ENCODE measurements at places on chromosomes 12 and 14.

- DNase-seq = no peak
Observed at GRCh38 chr12:107967170-107967569, 161.9 kb upstream of the WSCD2 start.

DNA sequence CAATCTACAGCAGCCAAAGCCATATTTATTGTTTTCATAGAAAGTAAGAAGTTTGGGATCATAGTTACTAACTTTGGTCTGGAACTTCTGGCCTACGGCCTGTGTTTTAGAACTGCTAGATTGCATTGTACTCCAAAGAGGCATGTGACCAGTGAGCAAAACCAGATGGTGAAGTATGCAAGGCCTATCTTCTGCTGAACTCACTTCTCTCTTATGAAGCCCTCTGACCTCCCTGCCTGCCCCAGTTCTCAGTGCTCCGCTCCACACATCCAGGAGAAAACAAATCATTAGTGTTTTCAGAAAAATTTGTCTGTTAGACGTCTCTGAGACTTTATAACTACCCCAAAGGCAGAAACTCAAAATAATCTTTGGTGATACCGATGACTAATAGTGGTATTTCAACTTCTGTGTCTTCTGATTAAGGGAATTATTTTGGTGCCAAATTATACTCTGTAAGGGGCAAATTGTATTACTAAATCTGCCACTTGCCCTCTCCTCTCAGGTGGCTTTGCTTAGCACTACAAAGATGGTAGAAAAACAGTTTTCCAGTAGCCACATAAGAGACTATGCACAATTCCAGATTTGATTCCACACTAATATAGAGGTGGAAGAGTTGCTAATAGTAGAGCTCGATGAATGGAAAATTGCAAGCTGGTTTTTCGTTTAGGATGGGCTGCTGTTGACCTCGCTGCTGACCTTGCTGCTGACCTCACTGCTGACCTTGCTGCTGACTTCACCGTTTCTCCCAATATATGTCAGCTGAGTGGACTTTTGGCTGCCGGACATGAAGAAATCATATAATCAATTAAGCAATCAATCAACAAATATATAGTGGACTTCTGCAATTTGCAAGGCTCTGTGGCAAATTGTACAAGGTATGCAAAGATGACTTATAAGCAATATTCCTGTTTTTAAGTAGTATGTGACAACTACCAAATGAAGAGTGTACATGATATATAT, 147.5 kb downstream of the KITLG start:
- DNase-seq = no peak

DNA sequence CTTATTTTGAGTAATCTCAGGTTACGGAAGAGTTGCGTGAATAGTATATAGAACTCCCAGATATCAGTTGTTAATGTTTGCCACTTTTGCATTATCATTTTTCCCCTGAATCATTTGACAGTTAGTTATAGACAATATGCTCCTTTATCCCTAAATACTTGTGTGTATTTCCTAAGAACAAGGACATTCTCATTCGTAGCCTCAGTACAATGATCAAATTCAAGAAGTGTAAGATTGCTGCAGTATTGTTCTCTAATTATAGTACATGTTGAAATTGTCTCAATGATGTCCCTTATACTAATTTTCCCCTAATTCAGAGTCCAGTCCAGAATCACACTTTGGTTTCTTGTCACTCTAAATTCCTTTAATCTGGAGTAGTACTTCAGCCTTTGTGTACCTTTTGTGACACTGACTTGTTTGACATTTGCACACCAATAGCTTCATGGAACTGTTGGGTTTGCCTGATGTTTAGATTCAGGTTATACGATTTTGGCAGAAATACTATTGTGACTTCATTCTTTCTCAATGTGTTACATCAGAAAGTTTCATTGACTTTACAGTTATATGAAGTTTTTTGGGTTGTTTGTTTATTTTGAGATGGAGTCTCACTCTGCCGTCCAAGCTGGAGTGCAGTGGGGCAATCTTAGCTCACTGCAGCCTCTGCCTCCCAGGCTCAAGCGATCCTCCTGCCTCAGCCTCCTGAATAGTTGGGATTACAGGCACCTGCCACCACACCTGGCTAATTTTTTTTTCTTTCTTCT, 13.1 kb downstream of the DYNC1H1 start:
- no peak for DNase-seq

DNA sequence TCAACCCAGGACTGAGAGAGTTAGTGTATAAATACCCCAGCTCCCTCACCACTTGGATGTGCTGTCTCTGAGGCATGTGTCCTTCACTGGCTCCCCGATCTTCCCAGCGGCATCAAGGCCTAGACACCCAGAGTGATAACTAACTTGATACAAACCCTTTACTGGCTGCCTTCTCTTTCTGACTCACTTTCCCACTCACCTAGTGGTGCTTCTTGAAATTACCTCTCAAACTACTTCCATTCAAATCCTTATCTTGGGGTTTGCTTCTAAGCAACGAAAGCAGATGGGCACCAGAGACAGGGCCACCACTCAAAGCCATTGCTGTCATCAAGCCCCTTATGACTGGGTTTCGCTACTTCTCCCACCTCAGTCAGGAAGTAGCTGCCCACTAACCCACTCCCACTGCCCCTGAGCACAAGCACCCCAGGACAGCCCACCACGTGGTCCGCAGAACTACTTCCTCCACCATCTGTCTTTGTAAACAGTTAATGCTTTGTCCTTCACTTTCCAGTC, 17.2 kb downstream of the ZFP36L1 start:
- no peak for DNase-seq

GRCh38 chr12:66044731-66045130, 85.8 kb downstream of the LLPH start:
- no peak for DNase-seq

DNA sequence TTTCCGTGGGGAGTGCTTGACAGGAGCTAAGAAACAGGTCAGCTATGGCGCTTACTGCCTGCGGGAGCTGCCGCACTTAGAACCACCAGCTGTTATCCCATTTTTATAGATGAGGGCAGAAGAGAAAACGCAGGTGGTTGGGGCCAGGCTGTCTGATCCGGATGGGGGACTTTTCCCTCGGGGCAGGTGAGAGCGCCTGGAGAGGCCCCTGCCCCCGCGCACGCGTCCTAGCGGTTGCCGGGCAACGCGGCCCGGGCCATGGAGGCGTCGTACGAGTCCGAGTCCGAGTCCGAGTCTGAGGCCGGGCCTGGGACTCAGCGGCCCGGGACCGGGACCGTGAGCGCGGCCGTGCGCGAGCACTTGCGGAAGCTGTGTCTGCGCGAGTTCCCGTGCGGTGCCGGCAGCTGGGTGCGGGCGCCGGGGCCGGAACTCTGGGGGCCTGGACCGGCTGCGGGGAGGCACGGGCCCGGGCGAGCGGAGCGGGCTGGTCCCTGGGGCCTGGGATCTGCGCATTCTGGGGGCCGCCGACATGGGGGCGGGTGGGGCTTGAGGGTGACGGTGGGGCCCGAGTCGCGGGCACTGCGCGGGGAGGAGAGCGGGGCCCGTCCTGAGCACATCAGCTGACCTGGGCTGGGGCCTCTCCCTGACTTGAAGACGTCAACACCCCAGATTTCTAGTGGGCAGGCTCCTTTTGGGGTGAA, at the start of gene LRRC43:
Gene LRRC43 (plus strand): TSS at position 237 of the 701 bp plus-strand sequence. CDS start 22 bp downstream, at position 259.
- DNase-seq = peak; percentile 22

DNA sequence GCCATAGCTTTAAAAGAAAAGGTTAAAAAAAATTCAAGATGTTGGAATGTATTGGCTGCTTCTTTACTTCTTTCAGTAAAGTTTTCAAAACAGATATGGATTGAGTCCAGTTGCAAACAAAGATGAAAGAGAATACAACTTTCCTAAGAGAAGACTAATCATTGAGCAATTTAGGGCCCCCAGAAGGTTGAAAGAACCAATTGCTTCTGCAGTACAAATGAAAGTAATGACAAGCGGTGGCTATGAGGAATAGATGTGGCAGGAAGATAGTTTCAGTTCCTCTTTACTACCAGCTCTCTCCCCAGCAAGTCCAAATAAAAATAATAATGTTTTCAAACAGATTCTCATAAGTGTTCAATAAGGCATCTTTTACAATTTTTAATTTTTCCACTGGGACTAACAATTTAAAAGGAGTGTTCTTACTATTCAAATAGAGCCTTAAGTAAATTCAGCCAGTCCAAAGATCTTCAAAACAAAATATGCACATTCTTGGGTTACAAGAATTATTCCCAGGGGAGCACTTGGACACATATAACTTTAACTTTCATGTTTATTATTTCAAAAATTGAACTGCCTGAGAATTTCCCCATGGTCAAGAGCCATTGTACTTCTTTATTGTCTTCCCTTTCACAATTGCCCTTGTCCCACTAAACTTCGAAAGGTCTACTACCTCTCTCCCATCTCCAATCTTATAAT, 62.3 kb upstream of the PPP1R12A start:
- no peak for DNase-seq

DNA sequence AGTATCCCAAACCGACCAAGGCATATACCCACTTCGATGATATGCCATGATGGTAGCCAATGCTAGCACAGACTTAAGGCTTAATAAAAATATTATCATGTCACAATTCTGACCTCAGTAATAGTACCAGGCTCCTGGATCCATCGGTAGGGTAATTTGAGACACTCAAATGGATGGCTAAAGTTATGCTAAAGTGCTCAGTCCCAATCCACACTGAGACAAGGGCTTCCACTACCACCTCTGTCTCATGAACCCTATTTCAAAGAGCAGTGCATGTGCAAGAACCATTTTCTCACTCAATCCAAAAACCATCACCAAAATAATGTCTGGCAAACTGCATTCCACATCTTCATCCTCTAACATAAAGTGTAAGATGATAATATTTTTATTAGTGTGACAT, 122.4 kb upstream of the KRR1 start:
- no peak for DNase-seq

DNA sequence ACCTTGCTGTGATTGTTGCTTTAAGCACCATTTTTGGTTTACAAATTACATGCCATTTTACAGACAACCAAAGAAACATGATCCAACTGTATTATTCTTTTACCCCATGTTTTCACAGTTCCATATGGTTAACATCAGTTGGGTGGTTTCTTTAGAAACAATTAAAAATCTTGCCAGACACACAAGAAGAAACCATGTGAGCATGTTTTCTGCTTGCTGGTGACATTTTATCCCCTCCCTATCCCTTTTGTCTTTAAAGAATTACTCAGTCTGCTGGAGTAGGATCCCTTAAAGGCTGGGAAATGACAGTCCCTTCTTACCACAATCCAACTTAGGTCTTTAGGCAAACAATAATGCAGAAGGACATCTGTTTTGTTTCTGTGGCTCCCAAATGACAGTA, 121.8 kb upstream of the PLXNC1 start:
- no peak for DNase-seq

DNA sequence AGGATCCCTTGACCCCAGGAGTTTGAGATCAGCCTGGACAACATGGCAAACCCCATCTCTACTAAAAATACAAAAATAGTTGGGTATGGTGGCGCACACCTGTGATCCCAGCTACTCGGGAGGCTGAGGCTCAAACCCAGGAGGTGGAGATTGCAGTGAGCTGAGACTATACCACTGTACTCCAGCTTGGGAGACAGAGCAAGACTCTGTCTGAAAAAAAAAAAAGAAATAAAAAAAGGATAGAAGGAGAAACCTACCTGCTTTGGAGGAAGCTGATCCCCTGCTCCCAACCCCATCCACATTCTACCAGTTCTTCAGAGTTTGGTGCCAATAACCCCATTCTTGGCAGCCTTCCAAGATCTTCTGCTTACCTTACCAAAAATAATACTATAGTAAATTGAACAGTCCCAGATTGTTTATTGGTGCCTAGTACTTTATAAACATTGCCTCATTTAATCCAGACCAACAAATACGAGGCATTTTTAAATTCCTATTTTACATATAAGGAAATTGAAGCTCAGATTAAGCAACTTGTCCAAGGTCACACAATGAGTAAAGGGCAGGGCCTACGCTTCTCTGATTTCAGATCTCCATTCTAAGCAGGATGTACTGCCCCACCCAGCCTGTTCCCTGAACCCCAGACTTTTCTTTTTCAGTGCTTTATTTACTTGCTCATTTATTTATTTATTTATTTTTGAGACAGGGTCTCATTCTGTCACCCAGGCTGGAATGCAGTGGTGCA, 33.2 kb upstream of the FAM222A start:
- DNase-seq = no peak

DNA sequence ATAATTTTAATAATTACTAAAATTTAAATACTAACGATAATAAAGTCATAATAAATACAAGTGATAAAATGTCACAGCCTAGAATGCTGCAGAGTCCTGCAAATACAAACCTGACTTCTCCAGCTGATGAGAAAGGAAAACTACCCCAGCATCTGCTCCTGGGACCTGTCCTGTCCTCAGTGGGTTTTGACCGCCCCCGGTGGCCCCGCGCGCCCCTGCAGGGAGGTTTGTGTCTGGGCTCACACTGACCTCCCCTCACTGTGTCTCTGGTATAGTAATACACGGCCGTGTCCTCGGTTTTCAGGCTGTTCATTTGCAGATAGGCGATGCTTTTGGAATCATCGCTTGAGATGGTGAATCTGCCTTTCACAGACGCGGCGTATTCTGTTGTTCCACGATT, 1139.4 kb downstream of the TMEM121 start:
- DNase-seq = peak; percentile 19

GRCh38 chr12:124242529-124243065, 52.3 kb upstream of the RFLNA start:
- DNase-seq = no peak

DNA sequence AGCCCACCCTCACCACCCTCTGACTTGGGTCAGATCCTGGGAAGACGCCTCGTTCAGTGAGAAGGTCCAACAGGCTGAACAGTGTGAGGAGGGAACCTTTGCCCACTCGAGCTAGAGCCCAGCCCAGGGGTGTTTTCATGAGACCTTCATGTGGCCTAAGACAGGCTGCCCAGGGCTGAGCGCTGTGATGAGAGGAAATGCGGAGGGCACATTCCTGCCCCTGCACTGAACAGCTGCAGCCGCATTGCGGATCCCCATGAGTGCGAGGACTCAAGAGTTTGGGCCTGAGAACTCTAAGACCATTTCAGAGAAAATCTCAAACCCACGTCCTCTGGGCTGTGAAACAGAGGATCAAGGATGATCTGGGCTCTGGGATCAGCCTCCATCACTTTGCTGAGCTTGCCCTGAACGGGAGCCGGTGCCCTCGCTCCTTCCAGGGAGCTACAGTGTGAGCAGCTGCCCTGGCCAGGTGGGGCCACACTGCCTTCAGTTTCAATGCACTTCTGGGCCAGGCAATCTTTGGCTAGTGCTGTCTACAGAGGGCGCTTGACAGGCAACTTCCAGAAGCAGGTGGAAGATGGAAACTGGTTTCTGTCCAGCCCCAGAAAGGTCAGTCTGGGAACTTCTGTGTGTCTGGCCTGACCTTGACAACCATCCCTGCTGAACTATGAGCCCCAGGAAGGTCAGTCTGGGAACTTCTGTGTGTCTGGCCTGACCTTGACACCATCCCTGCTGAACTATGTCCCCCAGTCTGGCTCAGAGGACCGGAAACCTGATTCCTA, 43.5 kb upstream of the P2RX7 start:
- DNase-seq = no peak

GRCh38 chr12:49903700-49904423, at the start of gene FAIM2:
FAIM2 (minus strand) TSS chr12:49903900; CDS start chr12:49903792, 108 bp downstream.
- DNase-seq = peak; percentile 38

- no peak for DNase-seq
Observed at GRCh38 chr14:29810064-29810463, 117.6 kb downstream of the PRKD1 start.

GRCh38 chr12:69621551-69621950, 10.8 kb upstream of the LRRC10 start:
- no peak for DNase-seq
